ENCODE measurements at places on chromosomes 5 and 9.

DNA sequence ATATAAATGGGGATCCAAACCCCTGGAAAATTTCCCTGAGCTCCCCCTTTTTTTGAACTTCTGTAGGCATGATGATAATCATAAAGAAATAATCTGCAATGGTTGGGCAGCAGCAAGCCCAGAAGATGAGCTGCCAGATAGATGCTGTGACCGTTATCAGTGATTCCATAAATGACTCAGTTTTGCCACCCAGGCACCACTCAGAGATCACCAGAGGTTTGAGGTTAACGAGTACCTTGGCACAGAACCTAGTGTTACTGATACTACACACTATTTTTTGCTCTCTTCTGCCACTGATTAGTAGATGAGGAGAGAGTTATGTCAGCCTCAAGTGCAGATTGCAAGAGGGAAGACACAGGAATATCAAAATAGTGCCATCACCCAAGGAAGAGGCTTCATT, 199.3 kb upstream of the PTGER4 start:
- DNase-seq = no peak

DNA sequence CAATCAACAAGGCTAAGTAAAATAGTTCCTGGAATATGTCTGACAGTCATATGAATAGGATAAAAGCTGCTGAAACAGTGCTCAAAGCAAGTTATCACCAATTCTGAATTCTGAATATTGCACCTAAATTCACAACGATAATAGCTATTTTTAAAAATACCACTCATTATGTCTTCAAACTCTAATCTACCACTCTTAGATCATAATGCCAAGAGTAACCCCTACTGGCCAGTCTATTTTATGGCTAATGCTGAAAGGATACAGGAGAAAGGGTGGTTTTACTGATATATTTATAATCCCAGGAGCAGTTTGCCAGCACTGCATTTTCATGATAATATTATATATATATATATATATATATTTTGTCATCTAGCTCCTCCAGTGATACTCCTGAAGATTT, 232.8 kb downstream of the PDE4D start:
- no peak for DNase-seq

DNA sequence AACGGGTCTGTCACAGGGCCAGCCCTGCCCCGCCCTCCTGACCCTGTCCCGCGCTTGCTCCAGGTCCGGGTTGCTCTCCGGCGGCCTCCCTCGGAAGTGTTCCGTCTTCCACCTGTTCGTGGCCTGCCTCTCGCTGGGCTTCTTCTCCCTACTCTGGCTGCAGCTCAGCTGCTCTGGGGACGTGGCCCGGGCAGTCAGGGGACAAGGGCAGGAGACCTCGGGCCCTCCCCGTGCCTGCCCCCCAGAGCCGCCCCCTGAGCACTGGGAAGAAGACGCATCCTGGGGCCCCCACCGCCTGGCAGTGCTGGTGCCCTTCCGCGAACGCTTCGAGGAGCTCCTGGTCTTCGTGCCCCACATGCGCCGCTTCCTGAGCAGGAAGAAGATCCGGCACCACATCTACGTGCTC, 4.2 kb downstream of the B4GALT7 start:
- no peak for DNase-seq

DNA sequence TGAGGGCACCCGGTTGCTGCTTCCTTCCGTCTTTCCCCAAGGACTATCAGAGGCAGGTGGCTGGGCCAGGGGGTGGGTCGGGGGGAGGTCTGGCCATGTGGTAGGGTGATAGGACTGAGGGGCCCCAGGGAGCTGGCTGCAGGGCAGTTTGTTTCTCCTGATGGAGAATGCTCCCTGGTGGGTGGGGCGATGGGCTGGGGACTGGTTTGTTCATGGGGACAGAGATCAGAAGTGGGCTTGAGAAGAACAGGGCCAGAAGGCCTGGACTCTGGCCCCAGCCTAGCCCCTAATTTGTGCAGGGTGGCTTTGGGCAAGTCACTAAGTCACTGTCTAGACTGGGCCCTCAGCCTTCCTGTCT, 117.4 kb downstream of the RGS3 start:
- DNase-seq = no peak

- DNase-seq = peak; percentile 27
Observed at GRCh38 chr9:100505564-100506159, 32.7 kb downstream of the TMEFF1 start.

GRCh38 chr9:110950041-110950645, 88.1 kb downstream of the LPAR1 start:
- DNase-seq = no peak

GRCh38 chr9:81592887-81593266, 96.5 kb downstream of the TLE1 start:
- DNase-seq = no peak
